ENCODE measurements at places on chromosomes 7 and 10. TPM values are rescaled to one million over a fixed set of nuclear protein-coding genes. Genes with fewer than 3 reads are reported as not detected.

Gene CALHM3
- total RNA-seq: not detected

Gene CALML3
- not detected for total RNA-seq

Gene C10orf53
- total RNA-seq: not detected

DNA sequence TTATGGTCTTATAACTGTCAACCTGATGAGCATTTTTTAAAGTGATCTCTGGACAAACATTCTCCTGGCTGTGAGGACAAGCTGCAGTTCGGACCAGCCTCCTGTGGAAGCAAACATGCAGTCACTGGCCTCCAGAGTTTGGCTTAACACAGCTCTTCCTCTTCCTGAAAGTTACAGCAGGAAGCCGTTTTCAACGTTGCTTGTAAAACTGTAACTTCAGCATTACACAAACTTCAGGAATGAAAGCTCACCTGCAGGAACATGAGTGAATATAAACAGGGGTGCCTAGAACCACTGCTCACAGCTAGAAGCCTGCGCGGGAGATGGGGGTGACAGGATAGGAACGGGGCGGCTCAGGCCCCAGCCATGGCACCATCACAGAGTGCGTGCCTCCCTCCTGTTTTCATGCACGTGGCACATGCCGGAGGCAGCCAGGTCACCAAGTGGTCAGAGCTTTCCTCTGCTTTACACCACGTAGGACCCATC lies 292.9 kb upstream of the PITRM1 start:
- DNase-seq: no peak

DNA sequence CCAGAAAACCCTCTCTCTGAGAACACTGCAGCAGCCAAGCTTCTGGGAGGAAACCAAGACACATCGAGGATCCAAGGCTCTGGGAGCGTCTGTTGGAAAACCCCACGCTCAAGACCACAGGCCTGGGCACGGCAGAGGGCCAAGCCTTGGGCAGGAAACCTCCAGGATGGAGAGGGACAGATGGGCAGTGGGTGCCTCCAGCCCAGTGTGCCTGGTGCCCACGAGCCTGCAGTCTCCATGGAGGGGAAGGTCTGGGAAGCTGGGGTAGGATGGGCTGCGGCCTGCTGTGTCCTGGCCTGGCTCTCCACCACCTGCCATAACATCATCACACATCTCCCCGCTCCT lies 96.1 kb downstream of the FAM53B start:
- DNase-seq: no peak
